Activated naive CD4-positive, alpha-beta T cell treated with anti-CD3 and anti-CD28 coated beads, Interleukin-2, amount 10 ng/mL, durations not matched to agents 5 hours and 36 hours (primary cell): ENCODE measurements at places on chromosomes 5 and 9. TPM values are rescaled to one million over a fixed set of nuclear protein-coding genes. Genes with fewer than 3 reads are reported as not detected.

Gene EPB41L4B
- total RNA-seq: not detected

Gene PCDHA12
- not detected for total RNA-seq

Gene ACTBL2
- not detected for total RNA-seq

Gene TTC23L
- total RNA-seq: not detected

Gene PRXL2C
- total RNA-seq: 8.0 TPM

Gene CD14
- total RNA-seq: 0.66 TPM

Gene MARCHF11
- total RNA-seq: not detected

Gene NFIL3
- 26.1 TPM for total RNA-seq

Gene SLC22A5
- total RNA-seq: 3.2 TPM

Gene KCNN2
- not detected for total RNA-seq

Gene TERT
- total RNA-seq: 4.0 TPM

Gene ACSL6
- 30.8 TPM for total RNA-seq

Gene BTNL8
- not detected for total RNA-seq

Gene TRUB2
- 23.2 TPM for total RNA-seq

Gene MCTP1
- not detected for total RNA-seq

Gene SERF1A
- total RNA-seq: 5.8 TPM

Gene SPINK5
- not detected for total RNA-seq

Gene GDA
- not detected for total RNA-seq

Gene UBQLN1
- 88.8 TPM for total RNA-seq

Gene LPAR1
- not detected for total RNA-seq

Gene ZFP37
- 0.87 TPM for total RNA-seq

Gene ST8SIA4
- total RNA-seq: 40.6 TPM

Gene PCDHB9
- total RNA-seq: not detected

Gene QRFP
- not detected for total RNA-seq

Gene GNAQ
- total RNA-seq: 30.3 TPM

Gene PPWD1
- total RNA-seq: 60.7 TPM

Gene TEK
- not detected for total RNA-seq

Gene LYRM7
- 15.1 TPM for total RNA-seq

Gene GADD45G
- 3.0 TPM for total RNA-seq

Gene TMEM174
- total RNA-seq: not detected

Gene GPR107
- 20.1 TPM for total RNA-seq

Gene PCDHGC3
- not detected for total RNA-seq

Gene GARNL3
- total RNA-seq: 1.5 TPM

Gene CHSY3
- not detected for total RNA-seq

Gene CTNNAL1
- total RNA-seq: 13.3 TPM

Gene CBY3
- total RNA-seq: 0.31 TPM

Gene ANKRD20A1
- 0.43 TPM for total RNA-seq

Gene PKD2L2
- not detected for total RNA-seq

Gene PCSK5
- total RNA-seq: 4.9 TPM

Gene PCDHGA9
- not detected for total RNA-seq

Gene CEL
- total RNA-seq: 2.2 TPM

Gene FST
- total RNA-seq: 0.15 TPM

Gene FAM81B
- not detected for total RNA-seq

Gene ANKRD18B
- total RNA-seq: not detected

Gene GABRA6
- not detected for total RNA-seq

Gene CATSPER3
- total RNA-seq: 1.1 TPM

Gene PCDHGB3
- 0.10 TPM for total RNA-seq

Gene DROSHA
- 68.8 TPM for total RNA-seq

Gene NRG2
- total RNA-seq: not detected

Gene KLF9
- 18.0 TPM for total RNA-seq

Gene C5orf52
- not detected for total RNA-seq
